Activated CD4-positive, alpha-beta memory T cell treated with anti-CD3 and anti-CD28 coated beads, Interleukin-2, amount 10 ng/mL, durations not matched to agents 7 days and 5 days (primary cell): ENCODE measurements at places on chromosomes 7 and 10. TPM values are rescaled to one million over a fixed set of nuclear protein-coding genes. Genes with fewer than 3 reads are reported as not detected.

The INA gene
- total RNA-seq, result 0.08 TPM

The PON3 gene
- not detected for total RNA-seq

DNA sequence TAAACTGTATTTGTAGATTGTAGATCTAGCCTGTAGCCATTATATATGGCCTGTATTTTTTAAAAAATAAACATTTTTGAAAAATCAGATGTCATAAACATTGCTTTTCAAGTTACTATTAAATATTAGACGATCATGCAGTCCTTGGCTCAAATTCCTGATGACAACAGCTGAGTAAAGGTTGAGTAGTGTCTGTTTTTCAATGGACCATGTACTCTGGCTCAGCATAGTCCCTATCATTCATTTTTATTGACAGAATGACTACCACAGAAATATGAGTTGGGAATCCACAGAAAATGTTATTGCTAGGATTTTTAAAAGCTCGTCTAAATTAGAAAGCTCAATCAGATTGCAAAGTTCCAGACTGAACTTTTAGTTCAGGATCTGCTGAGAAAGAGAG, 145.4 kb downstream of the SORCS1 start:
- DNase-seq, result no peak

- no peak for DNase-seq
These were observed 151.4 kb downstream of the OAT start for GRCh38 chr10:124267231-124267885.

- DNase-seq, result no peak
These were observed 39.9 kb upstream of the WNT16 start for GRCh38 chr7:121288894-121289293.

DNA sequence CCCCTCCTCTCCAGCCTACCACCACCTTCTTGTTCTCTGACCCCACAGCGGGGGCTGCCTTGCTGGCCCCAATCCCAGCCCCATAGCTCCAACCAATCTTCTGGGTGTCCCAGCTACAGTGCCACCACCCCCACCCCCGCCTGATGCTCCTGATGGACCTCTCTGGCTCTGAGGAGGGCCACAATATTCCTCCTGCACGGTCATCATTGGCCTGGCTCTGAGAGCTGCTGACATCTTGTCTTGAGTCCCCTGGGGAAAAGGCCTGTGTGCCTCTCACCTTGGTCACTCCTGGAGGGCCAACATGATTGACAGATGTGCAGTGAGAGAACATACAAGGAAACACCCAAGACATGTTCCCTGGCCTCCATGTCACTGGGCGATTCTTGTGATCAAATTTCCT, 7.6 kb downstream of the GDF2 start:
- no peak for DNase-seq

GRCh38 chr7:833601-834258, 1.5 kb downstream of the SUN1 start:
- no peak for DNase-seq

DNA sequence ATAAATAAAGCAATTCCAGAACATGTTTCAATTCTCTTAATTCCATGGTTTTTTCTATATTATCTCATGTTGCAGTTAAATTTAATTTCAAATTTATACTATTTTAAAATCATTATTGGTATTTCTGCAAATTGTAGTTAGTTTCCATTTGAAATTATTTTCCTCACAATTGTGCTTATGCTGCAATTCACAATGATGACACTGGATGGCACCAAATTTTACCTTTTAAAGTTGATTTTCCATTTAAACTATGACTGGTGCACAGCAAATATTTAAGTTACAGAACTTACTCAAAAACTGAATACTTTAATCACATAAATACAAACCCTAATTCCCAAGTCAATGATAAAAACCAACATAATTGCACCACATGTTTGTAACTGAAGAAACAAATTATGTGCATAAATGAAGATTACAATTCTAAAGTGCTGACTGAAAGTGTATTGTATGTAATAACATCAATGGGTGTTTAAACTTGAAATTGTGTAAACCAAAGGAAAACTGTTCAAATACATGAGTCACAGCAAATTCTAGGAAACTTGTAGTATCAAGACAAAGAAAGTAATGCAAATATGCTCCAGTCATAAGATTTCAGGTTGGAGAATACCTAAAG, 75.3 kb upstream of the AASS start:
- no peak for DNase-seq

The HYAL4 gene
- total RNA-seq, result not detected

- no peak for DNase-seq
These were observed 162.6 kb upstream of the AUTS2 start for GRCh38 chr7:69435711-69436110.

DNA sequence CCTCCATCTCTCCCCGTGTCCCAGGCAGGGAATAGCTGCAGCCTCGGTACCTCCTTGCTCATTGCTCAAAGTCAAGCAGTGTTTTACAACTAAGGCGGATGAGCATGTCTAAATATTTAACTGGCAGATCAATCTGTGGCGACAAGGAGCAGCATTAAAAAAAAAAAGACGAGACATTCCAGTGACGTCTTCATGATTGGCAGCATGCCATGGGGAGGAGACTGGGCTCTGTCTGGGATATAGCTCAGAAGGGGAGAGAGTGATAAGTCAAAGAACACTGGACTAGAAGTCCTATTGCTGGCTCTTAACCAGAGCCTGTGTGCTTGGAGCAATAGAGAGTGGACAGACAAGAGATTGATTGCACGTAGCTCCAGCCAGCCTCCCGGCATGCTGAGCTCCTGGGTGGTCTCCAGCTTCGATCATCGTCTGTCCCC, 287.5 kb upstream of the PODXL start:
- DNase-seq, result no peak

DNA sequence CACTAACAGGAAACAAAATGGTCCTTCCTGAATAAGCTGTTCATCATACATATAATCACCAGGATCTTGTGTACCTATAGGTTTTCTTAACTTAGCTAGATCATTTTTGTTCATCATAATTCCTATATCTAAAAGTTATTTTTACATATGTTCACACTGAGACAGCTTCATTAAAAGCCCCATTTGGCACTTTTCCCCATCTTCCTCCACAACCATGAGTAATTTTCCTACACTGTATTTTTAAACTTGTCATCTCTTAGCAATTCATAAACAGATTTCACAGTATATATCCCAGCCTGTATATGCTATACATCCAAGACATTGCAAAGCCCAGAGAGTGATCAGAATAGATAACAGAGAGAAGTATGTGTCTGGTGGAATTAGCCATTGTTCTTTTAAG, 28.3 kb downstream of the ZNF365 start:
- no peak for DNase-seq

DNA sequence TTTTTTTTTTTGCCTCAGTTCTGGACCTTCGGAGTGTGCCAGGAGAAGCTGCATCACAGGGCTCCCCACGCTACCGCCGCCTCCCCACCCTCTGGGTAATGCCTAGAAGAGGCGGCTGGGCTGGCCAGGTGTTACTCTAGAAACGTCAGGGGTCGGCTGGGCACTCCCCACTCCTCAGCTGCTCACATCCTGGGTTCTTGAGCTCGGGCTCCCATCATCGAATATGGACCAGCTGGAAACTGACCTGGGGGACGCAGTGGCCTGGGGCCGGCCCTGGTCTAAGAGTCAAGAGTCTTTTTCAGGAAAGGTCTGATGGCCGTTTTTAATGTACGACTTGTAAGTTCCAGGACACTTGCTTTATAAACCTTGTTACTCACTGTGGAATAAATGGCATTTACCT, 326.5 kb downstream of the WDR37 start:
- DNase-seq, result no peak

The CALML3 gene
- total RNA-seq, result not detected

GRCh38 chr10:69324583-69324982, 46.3 kb downstream of the HK1 start:
- no peak for DNase-seq
